Amygdala (tissue), 56 donors: ENCODE measurements at places on chromosomes 2 and 18.

DNA sequence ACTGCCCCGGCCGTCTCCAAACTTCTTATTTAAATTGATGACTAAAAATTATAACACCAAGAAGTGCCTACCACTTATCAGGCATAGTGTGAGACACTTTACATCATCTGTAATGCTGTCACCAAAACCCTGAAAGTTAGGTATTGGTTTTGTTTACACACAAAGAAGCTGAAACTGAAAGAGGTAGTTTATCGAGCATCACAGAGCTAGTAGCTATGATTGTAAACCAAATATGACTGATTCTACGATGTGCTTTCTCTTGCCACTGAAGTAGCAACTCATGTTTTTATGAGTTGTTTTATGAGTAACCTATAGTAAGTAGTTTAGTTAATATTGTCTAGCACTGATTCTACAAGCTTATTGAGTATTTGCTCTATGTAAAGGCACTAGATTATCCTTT, 31.5 kb downstream of the DYNC1I2 start:
- DNase-seq = no peak

GRCh38 chr18:11887328-11888128, 20.6 kb downstream of the MPPE1 start:
- no peak for DNase-seq

DNA sequence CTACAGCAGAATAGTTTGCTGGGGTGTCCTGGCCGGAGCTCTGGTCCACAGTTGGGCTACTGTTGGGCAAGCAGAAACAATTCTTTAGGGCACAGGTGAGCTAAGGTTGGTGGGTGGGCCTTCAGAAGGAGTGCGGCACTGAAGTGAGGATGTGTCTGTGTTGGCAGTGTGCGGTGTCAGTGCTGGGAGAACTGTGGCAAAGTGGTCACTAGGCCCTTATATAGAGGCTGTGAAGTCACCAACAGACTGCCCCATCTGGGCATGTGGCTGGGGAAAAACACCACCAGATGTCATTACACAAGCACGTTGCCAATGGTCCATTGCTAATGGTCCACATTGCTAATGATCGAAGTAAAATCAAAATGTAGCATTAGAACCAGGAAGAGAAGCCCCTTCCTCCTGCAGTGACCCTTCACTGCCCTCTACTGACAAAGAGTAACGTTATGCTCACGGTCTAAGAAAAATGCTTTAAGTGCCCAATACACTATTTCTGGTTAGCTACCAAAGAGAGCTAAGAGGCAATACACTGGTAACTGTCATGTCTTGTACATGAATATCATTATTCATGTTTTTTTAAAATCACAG, 21.3 kb downstream of the SCN1A start:
- DNase-seq = no peak

DNA sequence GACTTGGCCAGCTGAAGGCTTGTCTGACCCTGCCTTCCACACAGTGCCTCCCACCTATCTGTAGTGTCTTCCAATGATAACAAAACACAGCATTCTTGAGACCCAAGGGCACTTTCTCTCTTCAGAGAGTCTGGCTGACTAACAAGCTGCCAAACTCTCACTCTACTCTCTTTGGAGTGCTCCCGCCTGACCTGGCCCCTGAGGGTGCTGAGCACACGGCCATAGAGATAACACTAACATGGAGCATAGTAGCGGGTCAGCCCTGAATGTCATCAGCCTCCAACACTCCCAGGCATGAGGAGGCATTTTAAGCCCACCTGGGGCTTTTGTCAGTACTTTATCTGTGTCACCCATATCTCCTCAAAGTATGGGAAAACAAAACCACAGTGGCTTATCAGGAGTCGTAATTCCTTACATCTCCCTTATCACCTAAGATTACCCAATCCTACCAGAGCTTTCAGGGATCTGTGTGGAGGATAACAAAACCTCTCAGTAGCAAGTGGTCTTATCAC, 160.3 kb upstream of the TCF4 start:
- no peak for DNase-seq

GRCh38 chr2:204279819-204280218, 265.5 kb upstream of the PARD3B start:
- no peak for DNase-seq

DNA sequence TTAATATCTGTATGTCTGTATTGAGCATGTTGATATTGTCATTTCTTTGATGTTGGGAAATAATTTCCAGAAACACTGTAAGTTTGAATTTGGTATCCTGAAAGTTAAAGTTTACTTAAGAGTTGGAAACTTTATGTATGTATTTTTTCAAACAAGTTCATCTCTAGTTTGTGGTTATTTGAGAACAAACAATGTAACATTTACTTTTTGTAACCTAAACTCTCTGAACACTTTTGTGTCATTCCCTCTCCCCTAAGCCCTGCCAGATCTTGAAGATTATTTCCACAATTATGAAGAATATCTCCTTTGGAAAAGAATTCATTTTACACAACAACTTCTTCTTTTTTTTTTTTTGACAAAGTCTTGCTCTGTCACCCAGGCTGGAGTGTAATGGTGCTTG, 24.9 kb downstream of the TDRD15 start:
- DNase-seq = no peak

- no peak for DNase-seq
These were observed 78.5 kb downstream of the PTPN4 start for GRCh38 chr2:119838179-119838578.

GRCh38 chr18:79531926-79532312, 136.2 kb downstream of the NFATC1 start:
- no peak for DNase-seq

DNA sequence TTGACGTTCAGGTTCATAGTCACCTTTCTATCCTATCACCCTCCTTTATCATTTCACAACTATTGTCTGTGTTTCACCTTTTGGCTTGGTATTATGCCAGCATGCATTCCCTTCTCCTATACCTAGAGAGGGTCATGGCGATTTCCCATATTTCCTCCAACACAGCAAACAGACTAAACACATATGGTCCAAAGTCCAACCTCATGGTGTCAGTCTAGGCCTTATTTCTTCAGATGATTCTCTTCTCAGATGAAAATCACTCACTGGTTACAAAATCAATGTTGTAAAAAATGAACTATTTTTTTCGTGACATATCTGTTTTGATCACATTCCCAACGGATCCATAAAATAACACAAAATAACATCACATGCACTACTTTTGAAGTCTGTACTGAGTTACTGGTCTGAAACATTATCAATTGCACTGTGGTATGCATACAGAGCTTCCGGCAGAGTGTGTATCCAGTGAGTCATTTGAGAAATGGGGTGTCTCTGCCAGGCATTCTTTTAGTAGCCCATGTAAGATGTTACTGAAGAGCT, 204.8 kb upstream of the GALNT5 start:
- no peak for DNase-seq

GRCh38 chr2:223019390-223019930, 32.5 kb upstream of the KCNE4 start:
- no peak for DNase-seq

DNA sequence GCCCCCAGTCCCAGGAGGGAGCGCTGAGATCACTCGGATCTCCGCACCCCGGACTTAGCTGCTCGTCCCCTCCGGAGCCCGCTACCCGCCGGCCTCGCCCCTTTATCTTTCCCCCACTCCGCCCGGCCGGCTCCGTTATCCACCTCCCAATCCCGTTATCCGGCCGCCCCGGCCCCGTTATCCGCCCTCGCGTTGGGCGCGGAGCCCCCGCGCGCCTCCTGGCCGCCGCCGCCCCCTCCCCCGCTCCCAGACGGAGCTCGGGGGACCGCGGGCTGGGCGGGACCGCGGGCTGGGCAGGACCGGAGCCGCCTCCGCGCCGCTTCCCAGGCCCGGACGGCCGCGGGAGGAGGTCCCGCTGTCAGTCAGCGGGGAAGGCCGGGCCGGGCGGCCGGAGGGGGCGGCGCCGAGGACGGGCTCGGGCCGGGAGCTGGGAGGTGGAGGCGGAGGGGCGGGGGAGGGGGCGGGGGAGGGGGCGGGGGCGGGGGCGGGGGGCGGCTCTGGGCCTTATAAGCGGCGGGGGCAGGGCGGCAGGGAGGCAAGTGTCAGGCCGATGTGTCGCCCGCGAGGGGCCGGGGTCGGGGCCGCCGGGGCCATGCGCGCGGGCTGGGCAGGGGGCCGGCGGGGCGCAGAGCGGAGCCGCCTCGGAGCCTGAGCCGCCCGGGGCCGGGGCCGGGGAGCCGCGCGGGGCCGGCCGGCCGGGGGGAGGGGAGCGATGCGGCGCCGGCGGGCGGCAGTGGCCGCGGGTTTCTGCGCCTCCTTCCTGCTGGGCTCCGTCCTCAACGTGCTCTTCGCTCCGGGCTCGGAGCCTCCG, at the start of gene PKDCC:
PKDCC (plus strand) TSS at position 534 of the 811 bp plus-strand sequence; CDS start at position 713, 179 bp downstream.
- peak; percentile 52 for DNase-seq
